Activated T-cell treated with anti-CD3 and anti-CD28 coated beads, Interleukin-2, amount 50 U/mL, for 1 hour (primary cell): ENCODE measurements at places on chromosomes 16 and 17.

DNA sequence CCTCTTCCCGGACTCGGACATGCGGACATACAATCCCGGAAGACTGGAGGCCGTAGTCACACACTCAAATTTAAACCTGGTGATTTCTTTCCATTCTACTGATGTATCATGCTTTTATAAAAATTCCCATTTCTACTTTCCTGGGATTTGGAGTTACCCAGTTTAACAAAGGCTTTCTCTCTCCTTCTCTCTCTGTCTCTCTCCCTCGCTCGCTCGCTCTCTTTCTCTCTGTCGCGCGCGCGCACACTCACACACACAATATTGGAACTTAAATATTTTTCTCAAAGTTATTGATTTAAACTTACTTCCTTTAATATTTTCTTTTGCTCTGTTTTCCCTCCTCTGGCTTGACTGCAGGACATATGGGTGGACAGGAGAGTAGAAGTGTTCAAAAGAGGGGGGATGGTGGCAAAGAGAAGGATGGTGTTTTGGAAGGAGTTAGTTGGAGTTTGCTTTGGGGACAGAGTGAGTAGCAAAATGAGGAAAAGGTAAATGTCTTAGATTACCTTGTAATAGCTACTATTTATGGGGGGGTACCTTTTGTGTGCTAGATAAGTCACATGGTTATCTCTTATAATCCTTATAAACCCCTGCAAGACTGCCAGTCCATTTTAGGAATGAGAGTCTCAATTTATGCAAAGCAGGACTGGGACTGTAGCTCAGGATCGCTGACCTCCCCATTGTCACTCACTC lies 878 bp upstream of the TRIM25 start:
- no peak for DNase-seq

DNA sequence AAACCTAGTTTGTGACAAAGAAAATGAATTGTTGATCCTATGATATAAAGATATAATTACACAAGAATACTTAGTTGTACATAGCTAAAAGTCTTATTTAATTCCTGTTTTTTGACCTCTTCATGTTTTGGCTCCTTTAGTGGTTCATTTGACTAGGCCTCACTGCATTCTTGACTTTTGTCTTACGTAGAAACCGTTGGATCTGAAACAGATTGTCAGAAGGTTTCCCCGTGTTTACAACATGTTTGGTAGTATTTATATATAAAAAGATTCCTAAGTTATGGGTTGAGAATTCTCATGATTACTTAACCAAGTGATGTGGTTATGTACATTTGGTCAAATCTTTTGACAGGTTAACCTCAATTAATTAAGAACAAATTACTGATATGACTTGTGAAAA lies 162.8 kb downstream of the BCAS3 start:
- no peak for DNase-seq

GRCh38 chr17:9195961-9196670 lies 174.8 kb downstream of the NTN1 start:
- no peak for DNase-seq

DNA sequence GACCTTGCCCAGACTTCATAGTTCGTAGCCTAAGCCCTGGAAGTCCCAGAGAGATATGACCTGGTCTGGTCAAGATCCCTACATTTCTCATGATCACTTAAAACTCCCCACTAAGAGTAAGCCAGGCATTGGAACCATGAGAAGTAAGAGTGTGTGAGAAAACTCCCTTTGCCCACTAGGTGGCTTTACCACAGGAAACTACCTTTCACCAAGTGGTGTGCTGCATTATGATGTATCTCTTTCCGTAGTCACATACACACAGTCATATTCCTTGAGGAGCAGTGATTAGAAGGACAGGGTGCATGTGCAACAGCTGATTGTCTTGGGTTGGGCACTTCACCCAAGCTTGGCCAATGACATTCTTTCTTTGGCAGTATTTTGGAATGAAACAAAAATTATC lies 639.3 kb downstream of the KCNJ2 start:
- DNase-seq: no peak

DNA sequence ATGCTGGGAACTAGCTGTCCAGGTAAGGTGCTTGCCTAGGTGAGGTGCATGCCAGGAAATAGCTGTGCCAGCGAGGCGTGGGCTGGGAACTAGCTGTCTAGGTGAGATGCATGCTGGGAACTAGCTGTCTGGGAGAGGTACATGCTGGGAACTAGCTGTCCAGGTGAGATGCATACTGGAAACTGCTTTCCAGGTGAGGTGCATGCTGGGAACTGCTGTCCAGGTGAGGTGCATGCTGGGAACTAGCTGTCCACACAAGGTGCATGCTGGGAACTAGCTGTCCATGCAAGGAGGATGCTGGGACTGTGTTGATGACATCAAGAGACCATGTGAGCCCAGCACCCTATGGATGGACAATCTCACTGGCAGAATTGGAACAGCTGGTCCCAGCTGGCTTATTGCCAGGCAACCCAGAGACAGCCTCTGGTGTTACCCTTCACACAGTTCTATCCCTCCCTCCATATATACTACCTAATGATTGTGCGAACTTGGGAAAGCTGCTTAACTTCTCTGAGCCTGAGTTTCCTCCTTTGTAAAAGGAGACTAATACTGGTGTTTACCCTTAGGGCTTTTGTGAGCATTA lies 479.9 kb upstream of the RBFOX1 start:
- DNase-seq: no peak

DNA sequence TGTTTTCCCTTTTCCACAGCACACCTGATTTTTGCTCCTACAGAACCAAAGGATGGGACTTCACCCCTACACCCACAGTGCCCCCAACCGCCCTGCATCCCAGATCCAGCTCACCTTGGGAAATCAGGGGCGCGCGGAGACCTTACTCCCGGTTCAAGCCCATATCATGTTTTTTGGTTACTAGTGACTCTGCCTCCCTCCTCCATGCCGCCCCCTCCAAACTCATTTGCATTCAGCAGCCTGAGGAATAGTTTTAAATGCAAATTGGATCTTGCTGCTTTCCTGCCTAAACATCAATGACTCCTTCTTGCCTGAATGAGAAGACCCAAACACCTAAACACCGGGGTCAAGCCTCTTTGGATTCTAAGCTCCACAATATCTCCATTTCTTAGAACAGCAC lies 331.8 kb downstream of the TMEM114 start:
- no peak for DNase-seq

DNA sequence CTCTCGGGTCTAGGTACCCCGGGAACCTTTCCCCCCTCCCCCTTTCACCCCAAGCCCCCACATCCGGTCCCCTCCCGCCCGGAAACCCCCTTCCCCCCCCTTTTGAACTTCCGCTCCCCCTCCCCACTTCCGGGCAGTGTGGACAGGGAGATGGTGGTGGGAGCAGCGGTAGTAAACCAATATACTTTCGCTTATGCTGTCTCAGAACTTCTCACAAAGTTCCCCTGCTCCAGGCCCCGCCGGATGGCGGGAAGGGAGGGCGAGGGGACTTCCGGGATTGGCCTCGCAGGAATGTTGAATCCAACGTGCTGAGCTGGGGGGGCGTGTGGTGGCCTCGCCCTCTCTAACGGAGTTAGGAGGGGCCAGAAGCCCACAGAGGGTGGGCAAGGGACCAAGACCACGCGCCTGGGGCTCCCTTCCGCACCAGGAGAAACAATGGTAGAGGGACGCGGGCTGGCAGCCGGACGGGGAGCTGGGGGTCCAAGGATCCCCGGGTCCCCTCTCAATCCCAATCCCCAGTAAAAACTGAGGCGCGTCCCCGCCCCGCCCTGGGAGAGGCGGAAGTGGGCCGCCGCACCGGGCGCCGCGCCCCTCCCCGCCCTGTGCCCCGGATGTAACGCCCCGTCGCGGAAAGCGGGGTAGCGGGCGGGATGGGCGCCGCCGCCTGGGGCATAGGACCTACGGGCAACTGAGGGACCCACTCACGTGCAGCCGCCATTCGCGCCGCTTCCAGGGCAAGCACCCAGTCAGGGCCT lies 742 bp downstream of the PFN1 start:
- DNase-seq: peak; percentile 72

DNA sequence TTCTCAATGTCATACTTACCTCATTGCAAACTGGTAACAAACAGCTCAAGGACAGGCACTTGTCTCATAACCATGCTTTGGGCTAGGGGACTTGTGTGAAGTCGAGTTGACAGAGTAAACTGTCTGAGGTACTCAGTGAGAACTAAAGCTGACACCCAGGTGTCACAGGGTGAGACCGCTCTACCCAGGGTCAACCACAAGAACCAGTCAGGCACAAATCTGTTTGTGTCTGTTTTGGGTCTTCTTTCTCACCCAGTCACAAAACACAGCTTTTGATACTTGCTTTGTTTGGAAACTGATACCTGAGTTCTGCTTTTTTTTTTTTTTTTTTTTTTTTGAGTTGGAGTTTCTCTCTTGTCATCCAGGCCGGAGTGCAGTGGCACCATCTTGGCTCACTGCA lies 161.1 kb downstream of the STX8 start:
- DNase-seq: no peak

GRCh38 chr16:75235721-75236193 lies 15.7 kb downstream of the BCAR1 start:
- no peak for DNase-seq

DNA sequence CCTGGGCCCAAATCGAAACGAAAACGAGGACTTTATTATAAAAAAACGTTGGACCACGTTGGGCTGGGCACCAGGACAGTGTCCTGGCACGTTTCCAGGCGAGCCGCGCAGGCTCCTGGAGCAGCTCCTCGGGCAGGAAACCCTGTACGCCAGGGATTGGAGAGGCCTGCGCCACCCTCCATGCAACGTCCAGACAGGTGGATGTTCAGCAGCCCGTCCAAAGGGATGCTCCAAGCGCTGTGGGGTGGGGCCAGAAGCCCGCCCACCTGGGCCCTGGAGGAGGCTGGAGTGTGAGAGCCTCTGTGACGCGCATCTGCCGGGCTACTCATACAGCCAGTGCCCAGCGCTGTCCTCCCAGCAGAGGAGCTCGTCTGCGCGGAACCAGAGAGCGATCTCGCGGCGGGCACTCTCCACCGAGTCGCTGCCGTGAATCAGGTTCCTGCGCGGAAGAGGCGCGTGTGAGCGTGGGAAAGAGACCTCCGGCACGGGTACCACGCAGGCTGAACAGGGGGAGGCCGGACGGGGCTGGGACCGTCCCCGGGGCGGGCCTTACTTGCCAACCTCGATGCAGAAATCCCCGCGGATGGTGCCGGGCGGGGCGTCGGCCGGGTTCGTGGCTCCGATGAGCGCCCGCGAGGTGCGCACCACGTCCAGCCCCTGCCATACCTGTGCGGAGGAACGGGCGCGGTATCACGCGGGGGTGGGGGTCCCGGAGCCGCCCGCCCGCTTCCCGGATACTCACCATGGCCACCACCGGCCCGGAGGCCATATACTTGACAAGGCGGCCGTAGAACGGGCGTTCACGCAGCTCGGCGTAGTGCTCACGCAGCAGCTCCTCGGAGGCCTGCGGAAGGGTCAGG lies 785 bp downstream of the NME3 start:
- peak; percentile 66 for DNase-seq

DNA sequence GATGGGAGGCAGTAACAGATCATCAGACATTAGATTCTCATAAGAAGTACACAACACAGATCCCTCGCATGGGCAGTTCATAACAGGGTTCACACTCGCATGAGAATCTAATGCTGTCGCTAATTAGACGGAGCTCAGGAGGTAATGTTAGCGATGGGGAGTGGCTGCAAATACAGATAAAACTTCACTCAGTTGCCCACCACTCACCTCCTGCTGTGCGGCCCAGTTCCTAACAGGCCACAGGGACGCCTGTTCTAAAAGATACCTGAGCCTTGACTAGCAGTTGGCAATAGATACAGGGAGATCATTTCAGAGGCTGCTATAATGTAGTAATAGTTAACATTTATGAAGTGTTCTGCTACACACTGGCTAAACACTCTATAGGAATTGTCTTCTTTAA lies 4.9 kb downstream of the PTRH2 start:
- DNase-seq: no peak

DNA sequence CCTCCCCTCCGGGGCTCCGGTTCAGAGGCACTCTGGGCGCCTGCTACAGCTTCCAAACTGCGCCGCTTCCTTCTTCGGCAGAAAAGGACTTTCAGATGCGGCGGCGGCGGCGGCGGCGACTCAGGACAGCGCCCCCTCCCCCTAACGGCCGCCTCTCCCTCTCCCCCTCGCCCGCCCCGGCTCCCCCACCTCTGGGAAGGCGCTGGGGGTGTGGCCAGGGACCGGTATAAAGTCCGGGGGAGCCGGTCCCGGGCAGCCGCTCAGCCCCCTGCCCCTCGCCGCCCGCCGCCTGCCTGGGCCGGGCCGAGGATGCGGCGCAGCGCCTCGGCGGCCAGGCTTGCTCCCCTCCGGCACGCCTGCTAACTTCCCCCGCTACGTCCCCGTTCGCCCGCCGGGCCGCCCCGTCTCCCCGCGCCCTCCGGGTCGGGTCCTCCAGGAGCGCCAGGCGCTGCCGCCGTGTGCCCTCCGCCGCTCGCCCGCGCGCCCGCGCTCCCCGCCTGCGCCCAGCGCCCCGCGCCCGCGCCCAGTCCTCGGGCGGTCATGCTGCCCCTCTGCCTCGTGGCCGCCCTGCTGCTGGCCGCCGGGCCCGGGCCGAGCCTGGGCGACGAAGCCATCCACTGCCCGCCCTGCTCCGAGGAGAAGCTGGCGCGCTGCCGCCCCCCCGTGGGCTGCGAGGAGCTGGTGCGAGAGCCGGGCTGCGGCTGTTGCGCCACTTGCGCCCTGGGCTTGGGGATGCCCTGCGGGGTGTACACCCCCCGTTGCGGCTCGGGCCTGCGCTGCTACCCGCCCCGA lies at the start of gene IGFBP4:
IGFBP4 (plus strand) TSS at position 255 of the 792 bp plus-strand sequence; CDS start at position 541, 286 bp downstream.
- peak; percentile 77 for DNase-seq

DNA sequence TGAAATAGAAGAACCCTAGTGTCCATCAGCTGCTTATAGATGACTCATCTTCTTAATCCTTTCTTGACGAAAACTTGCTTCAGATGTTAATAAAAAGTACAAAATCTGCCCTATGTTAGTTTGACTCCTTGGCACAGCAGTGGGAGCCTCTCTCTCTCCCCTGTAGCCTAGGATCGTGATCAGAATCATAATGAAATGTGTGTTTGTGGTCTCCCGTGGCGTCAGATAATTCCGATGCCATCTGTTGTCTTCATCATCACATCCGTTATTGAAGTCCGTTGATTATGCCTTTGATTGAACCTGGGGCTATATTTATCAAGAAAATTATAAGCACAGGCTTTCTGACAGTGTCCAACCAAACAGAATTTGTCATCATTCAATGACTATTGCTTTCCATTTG lies 102.5 kb downstream of the BMERB1 start:
- no peak for DNase-seq

- DNase-seq: no peak
Observed at GRCh38 chr16:85988723-85989313, 89.9 kb downstream of the IRF8 start.
